ENCODE measurements at places on chromosomes 12 and 14. TPM values are rescaled to one million over a fixed set of nuclear protein-coding genes. Genes with fewer than 3 reads are reported as not detected.
A peak's percentile ranks its signal among the peaks of the same experiment; 100 is the strongest.

The NRL gene
- 2.6 TPM for total RNA-seq

- H3K4me3 ChIP-seq = no peak overlapping the region
- H3K27me3 ChIP-seq = no peaks in the 10 kb centered on the region
- DNase-seq = no peak
- no peaks in the 10 kb centered on the region for H3K4me1 ChIP-seq
- peaks cover 6% of the 10 kb centered on the region for H3K36me3 ChIP-seq
Measured at GRCh38 chr14:90747909-90748308, 68.3 kb downstream of the TTC7B start.

DNA sequence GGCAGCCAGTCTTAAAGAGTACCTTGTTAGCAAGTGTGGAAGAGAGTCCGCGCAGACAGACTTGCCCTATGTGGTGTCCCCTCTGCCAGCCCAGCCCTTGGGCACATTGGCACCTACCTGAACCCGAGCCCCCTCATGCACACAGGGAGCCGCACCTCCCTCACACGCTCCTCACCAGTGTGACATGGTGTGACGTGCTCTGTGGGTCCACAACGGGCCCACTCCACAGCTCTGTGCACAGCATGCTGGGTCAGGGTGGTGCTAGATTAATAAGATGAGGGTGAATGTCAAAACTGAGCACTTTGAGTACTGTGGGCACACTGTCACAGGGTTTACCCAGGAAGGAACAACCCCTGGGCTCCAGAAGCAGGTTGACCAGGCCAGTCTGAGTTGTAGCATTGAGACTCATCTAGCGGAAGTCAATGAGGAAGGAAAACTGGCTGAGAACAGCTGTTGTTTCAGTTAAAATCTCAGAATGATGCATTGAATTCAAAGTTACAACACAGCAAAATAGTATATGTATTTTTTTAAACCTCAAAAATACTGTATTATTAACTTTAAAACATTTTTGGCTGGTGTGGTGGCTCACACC is 53.4 kb upstream of the AMN start:
- DNase-seq = no peak
- H3K4me1 ChIP-seq = peaks cover 3% of the 10 kb centered on the region

- H3K4me3 ChIP-seq = peak overlapping the region; percentile 30
- H3K4me1 ChIP-seq = peaks cover 40% of the 10 kb centered on the region
- peak overlapping the region; percentile 88 for H3K27ac ChIP-seq
- no peak for DNase-seq
Measured at GRCh38 chr14:53380052-53380866, 227.1 kb upstream of the DDHD1 start.

GRCh38 chr12:19423166-19423930 is 15.9 kb upstream of the AEBP2 start:
- H3K4me1 ChIP-seq = peaks cover 9% of the 10 kb centered on the region
- no peak overlapping the region for H3K4me3 ChIP-seq
- H3K27me3 ChIP-seq = no peaks in the 10 kb centered on the region
- no peaks in the 10 kb centered on the region for H3K36me3 ChIP-seq

- H3K4me3 ChIP-seq = no peak overlapping the region
- peaks cover 45% of the 10 kb centered on the region for H3K4me1 ChIP-seq
- no peaks in the 10 kb centered on the region for H3K27me3 ChIP-seq
- H3K36me3 ChIP-seq = peaks cover 67% of the 10 kb centered on the region
- peak overlapping the region; percentile 62 for H3K27ac ChIP-seq
Measured at GRCh38 chr12:21638054-21638891, 19.4 kb downstream of the LDHB start.

GRCh38 chr12:65184176-65184857 is 14.9 kb downstream of the LEMD3 start:
- H3K27me3 ChIP-seq = no peaks in the 10 kb centered on the region
- H3K27ac ChIP-seq = no peak overlapping the region
- no peak for DNase-seq
- H3K36me3 ChIP-seq = peaks cover 50% of the 10 kb centered on the region
- H3K4me1 ChIP-seq = peaks cover 73% of the 10 kb centered on the region

DNA sequence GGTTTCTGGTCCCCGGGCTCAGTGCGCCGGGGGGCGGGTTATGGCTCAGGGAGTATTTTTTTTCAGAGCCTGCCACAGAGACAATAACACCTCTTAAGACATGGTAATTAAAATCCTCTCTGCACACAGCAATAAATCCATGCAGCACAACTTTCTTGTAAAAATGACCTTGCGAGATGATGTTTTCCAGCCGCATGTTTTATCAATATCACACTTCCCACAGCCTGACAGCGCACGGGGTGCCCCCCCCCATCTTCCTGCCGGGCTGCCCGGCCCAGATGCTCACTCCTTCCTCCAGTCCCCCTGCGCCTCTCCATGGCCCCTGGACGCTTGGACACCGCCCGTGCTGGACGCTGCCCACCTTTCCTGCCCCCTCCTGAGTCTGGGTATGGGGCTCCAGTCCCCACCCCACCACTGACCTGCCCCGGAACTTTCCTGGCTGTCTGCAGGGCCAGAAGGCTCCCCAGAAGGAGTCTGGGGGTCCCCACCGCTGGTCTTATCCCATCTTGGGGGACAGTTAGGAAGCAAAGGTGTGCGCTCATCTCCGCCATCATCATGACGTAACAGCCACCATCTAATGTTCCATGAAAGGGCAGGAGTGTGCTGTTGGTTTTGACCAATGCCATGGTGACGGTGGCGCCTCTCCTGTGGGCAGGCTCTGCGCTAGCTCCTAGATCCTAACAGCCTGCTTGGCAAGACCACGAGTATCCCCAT is 182.9 kb downstream of the KIF26A start:
- no peak overlapping the region for H3K27ac ChIP-seq
- H3K4me3 ChIP-seq = no peak overlapping the region
- no peaks in the 10 kb centered on the region for H3K36me3 ChIP-seq
- no peaks in the 10 kb centered on the region for H3K4me1 ChIP-seq

The PFKM gene
- 65.4 TPM for total RNA-seq

GRCh38 chr12:54301428-54302048 is 723 bp upstream of the NFE2 start:
- no peak for DNase-seq
- H3K27me3 ChIP-seq = peaks cover 73% of the 10 kb centered on the region
- no peak overlapping the region for H3K27ac ChIP-seq
- no peaks in the 10 kb centered on the region for H3K36me3 ChIP-seq
- no peak overlapping the region for H3K4me3 ChIP-seq

The CCND2 gene
- total RNA-seq = 749 TPM

The AQP6 gene
- total RNA-seq = not detected

GRCh38 chr12:117408161-117408791 is 46.9 kb upstream of the NOS1 start:
- no peak overlapping the region for H3K27ac ChIP-seq
- H3K36me3 ChIP-seq = no peaks in the 10 kb centered on the region
- DNase-seq = no peak
- H3K4me3 ChIP-seq = no peak overlapping the region
- H3K27me3 ChIP-seq = no peaks in the 10 kb centered on the region
- no peaks in the 10 kb centered on the region for H3K4me1 ChIP-seq

GRCh38 chr12:96359328-96359727 is 40.9 kb downstream of the CDK17 start:
- no peak overlapping the region for H3K4me3 ChIP-seq
- no peaks in the 10 kb centered on the region for H3K27me3 ChIP-seq
- peaks cover 61% of the 10 kb centered on the region for H3K4me1 ChIP-seq
- DNase-seq = no peak
- peaks cover 11% of the 10 kb centered on the region for H3K36me3 ChIP-seq

The MORN3 gene
- 1.8 TPM for total RNA-seq

The RPGRIP1 gene
- total RNA-seq = 0.08 TPM

GRCh38 chr12:104930388-104931326 is 27.4 kb downstream of the SLC41A2 start:
- H3K4me3 ChIP-seq = peak overlapping the region; percentile 16
- no peaks in the 10 kb centered on the region for H3K36me3 ChIP-seq
- peak; percentile 42 for DNase-seq
- H3K4me1 ChIP-seq = peaks cover 31% of the 10 kb centered on the region
- H3K27me3 ChIP-seq = peaks cover 7% of the 10 kb centered on the region

- no peak for DNase-seq
- no peak overlapping the region for H3K27ac ChIP-seq
- H3K4me3 ChIP-seq = no peak overlapping the region
- no peaks in the 10 kb centered on the region for H3K4me1 ChIP-seq
Measured at GRCh38 chr14:25389948-25390347, 340.0 kb upstream of the STXBP6 start.

DNA sequence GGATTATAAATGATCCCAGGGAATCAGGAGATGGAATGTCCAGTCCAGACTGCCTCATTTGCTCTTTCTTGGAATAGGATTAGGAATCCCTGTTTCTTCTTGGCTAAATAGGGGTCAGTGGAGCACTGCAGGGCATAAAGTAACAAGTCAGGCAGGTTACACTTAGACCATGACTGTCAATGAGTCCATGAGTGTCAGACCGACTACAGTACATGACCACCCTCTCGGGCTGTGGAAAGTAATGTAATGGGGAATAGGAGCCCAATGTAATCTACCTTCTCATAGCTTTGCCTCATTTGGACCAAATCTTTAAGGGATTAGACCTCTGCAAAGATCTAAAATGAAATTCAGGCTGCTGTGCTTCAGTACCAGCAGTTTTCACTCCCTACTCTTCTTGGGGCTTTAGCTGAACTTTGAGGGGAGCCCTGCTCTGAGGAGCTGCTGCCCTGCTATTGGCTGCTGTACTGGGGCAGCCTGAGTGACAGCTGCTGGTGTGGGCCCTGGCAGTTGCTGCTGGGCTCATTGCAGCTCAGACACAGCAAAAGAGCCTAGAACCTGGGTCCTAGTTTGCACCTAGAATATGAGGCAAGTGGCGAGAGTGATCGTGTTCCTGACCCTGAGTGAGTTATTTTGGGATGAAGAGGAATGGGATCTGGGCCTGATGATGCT is 62.2 kb upstream of the OR4E1 start:
- peaks cover 3% of the 10 kb centered on the region for H3K36me3 ChIP-seq
- peak overlapping the region; percentile 74 for H3K27ac ChIP-seq
- peaks cover 8% of the 10 kb centered on the region for H3K4me1 ChIP-seq
- no peak for DNase-seq
- H3K4me3 ChIP-seq = peak overlapping the region; percentile 65

GRCh38 chr12:110073049-110073831 is 24.9 kb upstream of the C12orf76 start:
- H3K27me3 ChIP-seq = no peaks in the 10 kb centered on the region
- peaks cover 23% of the 10 kb centered on the region for H3K4me1 ChIP-seq
- DNase-seq = peak; percentile 19
- H3K27ac ChIP-seq = peak overlapping the region; percentile 68
- H3K4me3 ChIP-seq = peak overlapping the region; percentile 75

The RTL1 gene
- not detected for total RNA-seq

The FGF23 gene
- not detected for total RNA-seq

- H3K27me3 ChIP-seq = peaks cover 11% of the 10 kb centered on the region
- peak; percentile 1 for DNase-seq
- no peak overlapping the region for H3K4me3 ChIP-seq
- no peaks in the 10 kb centered on the region for H3K36me3 ChIP-seq
Measured at GRCh38 chr14:96683562-96684289, 113.5 kb upstream of the VRK1 start.

The TMPRSS12 gene
- total RNA-seq = not detected

The SERPINA1 gene
- total RNA-seq = 1.3 TPM

The ATP2A2 gene
- 151 TPM for total RNA-seq

GRCh38 chr12:46276756-46277155 is 7.9 kb upstream of the SLC38A1 start:
- no peaks in the 10 kb centered on the region for H3K27me3 ChIP-seq
- H3K27ac ChIP-seq = no peak overlapping the region
- H3K36me3 ChIP-seq = peaks cover 30% of the 10 kb centered on the region
- peaks cover 31% of the 10 kb centered on the region for H3K4me1 ChIP-seq
- DNase-seq = no peak

The PELI2 gene
- total RNA-seq = 2.5 TPM

DNA sequence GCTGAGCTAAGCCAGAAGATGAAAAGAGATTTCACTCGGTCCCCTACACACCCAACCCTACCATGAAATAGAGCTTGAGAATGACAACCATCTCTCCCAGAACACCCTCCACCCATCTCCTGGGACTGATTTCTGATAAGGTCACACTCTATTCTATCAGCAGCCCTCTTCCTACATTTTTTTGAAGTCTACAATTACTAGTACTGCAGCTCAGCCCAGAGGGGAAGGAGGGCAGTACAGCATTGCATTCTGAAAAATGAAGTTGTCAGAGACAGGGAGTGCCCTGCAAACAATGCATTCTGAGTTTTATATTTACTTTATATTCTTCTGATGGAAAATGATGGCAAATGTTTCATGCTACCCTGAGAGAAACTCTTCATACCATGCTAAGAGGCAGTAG is 318.5 kb downstream of the BCAT1 start:
- H3K27ac ChIP-seq = no peak overlapping the region
- no peaks in the 10 kb centered on the region for H3K4me1 ChIP-seq
- H3K4me3 ChIP-seq = no peak overlapping the region
- H3K27me3 ChIP-seq = no peaks in the 10 kb centered on the region
- no peaks in the 10 kb centered on the region for H3K36me3 ChIP-seq

DNA sequence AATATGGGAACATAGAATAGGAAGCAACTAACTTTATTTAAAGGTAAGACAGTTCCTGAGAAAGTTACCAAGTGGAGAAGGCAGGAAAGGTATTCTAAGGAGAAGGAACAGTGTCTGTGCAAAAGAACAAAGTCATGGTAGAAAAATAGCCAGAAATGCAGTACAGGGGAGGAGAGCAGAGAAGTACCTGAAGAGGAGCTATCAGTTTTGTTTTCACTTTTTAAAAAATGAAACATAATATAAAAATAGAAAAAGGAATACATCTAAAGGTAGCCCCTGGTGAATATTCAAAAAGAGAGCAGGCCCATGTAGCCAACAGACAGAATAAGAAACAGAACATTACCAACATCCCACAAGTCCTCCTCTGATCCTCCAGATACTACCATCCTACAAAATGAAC is 408.7 kb downstream of the ADAMTS20 start:
- no peak for DNase-seq
- H3K27me3 ChIP-seq = no peaks in the 10 kb centered on the region
- H3K36me3 ChIP-seq = no peaks in the 10 kb centered on the region
- H3K4me1 ChIP-seq = no peaks in the 10 kb centered on the region
- H3K4me3 ChIP-seq = no peak overlapping the region

- no peak overlapping the region for H3K4me3 ChIP-seq
- no peak for DNase-seq
- no peaks in the 10 kb centered on the region for H3K4me1 ChIP-seq
- no peaks in the 10 kb centered on the region for H3K27me3 ChIP-seq
- no peaks in the 10 kb centered on the region for H3K36me3 ChIP-seq
- no peak overlapping the region for H3K27ac ChIP-seq
Measured at GRCh38 chr14:48575772-48576171, 900.4 kb upstream of the MDGA2 start.

DNA sequence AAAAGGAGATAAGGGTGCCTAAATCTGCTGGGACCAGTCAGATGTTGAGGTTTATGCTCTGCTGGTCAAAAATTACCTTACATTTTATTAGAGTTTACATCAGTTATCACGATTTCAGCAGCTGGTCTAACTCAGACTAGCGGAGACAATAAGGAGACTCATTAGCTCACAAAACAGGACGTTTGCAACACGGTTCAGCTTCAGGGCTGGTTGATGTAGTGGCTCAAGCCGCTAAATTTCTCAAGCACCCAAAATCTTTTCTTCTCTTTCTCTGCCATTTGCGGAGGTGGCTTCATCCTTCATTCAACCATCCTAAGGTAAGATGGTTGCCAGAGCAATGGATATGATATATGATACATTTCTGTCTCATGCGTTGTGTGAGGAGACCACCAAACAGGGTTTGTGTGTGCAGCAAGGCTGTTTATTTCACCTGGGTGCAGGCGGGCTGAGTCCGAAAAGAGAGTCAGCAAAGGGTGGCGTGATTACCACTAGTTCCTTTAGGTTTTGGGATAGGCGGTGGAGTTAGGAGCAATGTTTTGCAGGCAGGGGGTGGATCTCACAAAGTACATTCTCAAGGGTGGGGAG is 30.3 kb upstream of the CLIP1 start:
- H3K36me3 ChIP-seq = peaks cover 3% of the 10 kb centered on the region
- peak overlapping the region; percentile 76 for H3K4me3 ChIP-seq
- peak; percentile 6 for DNase-seq
- H3K4me1 ChIP-seq = peaks cover 29% of the 10 kb centered on the region
- H3K27ac ChIP-seq = peak overlapping the region; percentile 92

- no peaks in the 10 kb centered on the region for H3K36me3 ChIP-seq
- H3K4me1 ChIP-seq = no peaks in the 10 kb centered on the region
- no peak overlapping the region for H3K4me3 ChIP-seq
Measured at GRCh38 chr14:83255727-83256090, 1722.1 kb upstream of the SEL1L start.
